Activated CD4-positive, alpha-beta T cell treated with anti-CD3 and anti-CD28 coated beads, Interleukin-10, Interleukin-2, amounts not matched to agents 100 ng/mL and 50 ng/mL, durations not matched to agents 16 hours and 8 hours (primary cell): ENCODE measurements at places on chromosomes 6 and 20.

DNA sequence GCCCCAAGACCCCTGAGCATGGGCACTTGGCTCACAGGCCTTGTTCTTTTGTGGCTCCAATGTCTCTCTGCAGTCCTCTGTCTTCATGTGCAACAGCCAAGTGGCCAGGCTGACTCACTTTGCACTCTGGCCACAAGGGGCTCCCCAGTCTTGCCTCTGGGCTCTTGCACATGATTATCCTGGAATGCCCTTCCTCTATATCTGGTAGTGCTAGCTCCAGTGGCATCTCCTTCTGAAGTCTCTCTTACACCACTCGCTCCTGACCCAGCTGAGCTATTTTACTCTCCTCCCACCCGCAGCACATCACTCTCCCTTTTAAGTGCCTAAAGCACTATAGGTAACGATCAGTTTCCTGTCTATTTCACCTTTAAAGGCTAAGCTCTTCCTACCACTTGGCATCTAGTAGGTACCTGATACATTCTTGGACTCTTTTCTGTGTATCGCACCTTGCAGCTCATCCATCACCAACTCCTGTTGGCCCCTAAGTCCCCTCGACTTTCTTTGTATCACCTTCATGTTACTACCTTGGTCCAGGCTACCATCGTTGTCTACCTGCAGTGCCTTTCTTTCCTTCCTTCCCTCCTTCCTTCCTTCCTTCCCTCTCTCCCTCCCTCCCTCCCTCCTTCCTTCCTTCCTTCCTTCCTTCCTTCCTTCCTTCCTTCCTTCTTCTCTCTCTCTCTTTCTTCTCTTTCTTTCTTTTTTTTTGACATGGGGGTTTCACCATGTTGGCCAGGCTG is 211.9 kb upstream of the RNF24 start:
- no peak for DNase-seq

DNA sequence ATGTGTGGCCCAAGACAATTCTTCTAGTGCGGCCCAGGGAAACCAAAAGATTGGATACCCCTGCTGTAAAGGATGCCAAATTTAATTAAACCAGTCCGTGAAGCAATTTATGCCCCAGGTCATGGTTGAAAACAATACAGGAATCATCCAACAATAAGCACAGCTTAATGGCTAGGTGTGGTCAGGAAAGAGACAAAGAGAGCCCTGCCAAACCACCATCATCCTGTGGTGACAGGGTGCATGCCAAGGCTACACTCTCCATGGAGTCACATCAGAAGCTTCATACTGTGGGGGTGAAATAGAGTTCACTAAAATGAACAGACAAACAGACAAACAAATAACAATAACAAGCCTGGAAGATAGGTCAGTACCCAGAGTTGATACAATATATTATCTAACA is 62.7 kb downstream of the DZANK1 start:
- DNase-seq, result no peak

DNA sequence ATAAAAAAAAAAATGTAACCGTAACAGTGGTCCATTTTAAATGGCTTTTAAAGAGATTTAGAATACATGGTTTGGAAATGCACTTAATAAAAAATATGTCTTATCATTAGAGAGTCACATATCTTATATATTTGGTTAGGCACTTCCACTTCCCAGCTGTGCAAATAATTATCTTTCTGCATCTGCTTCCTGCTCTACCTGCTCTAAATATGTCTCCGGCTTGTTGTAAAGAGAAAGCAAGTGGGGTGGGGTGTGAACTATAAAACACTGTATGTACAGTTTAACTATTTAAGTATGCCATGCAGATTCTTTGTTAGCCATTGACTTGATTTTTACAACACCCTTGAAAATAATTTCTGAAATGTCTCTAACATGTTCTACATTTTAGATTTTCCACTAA is 106.3 kb downstream of the NKAIN2 start:
- DNase-seq, result no peak

GRCh38 chr6:87482366-87482765 is 9.6 kb downstream of the SLC35A1 start:
- no peak for DNase-seq

GRCh38 chr20:43565758-43566104 is 6.9 kb downstream of the SGK2 start:
- no peak for DNase-seq

GRCh38 chr6:68711386-68712000 is 76.4 kb downstream of the ADGRB3 start:
- no peak for DNase-seq

GRCh38 chr6:49579649-49580048 is 29.2 kb downstream of the C6orf141 start:
- no peak for DNase-seq

DNA sequence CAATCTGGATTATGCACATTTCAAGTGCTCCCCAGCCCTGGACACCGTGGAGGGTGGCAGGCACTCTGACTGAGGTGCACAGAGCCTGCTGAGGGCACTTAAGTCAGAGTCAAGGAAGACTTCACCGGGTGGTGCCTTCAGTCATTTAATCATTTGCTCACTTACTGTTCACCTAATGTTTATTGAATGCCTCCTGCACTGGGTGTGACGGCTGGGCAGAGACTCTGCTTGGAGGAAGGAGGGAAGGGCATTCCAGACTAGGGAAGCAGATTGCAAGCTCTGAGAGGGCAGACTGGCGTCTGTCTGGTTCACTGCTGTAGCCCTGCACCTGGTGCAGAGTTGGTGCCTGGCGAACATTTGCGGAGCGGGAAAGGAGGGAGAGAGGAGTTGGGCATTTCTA is 54.2 kb upstream of the FAM83D start:
- no peak for DNase-seq

GRCh38 chr20:5484926-5485325 is 168.2 kb upstream of the PROKR2 start:
- no peak for DNase-seq

GRCh38 chr20:38052870-38053269 is 19.3 kb downstream of the RPRD1B start:
- no peak for DNase-seq

- DNase-seq, result no peak
Observed at GRCh38 chr6:120278689-120279396, 929.3 kb upstream of the MAN1A1 start.

- DNase-seq, result no peak
Observed at GRCh38 chr6:149425224-149425623, 25.2 kb downstream of the SUMO4 start.

GRCh38 chr6:136614350-136614749 is 64.1 kb upstream of the MAP7 start:
- DNase-seq, result no peak

DNA sequence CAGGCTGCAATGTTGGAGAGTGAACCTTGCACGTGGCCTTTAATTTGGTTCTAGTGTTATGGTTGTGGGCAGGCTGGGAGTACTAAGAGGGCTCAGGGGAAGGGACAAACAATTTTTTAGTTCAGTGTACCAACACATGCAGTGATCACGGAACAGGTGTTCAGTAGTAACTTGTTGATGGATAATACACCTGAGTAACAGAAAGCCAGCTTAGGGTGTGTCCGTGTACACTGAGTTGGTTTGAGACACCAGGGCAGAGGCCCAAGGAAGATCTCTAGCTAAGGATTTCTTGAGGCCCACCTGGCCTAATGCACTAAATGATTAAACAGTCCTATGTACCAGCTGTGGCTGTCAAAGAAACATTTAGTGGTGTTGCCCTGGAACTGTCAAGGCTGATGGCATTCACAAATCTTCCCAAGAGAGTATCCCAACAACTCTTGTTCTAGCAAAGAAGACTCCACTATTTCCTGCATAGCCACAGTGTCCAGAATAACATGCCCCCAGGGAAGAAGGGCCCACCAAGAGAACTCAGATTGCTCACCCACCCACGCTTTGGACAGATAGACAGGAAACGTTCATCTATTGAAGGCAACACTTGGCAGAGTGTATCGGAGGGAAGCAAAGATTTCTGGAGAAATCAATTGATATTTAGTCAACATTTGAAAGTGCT is 60.0 kb downstream of the CD83 start:
- DNase-seq, result no peak

DNA sequence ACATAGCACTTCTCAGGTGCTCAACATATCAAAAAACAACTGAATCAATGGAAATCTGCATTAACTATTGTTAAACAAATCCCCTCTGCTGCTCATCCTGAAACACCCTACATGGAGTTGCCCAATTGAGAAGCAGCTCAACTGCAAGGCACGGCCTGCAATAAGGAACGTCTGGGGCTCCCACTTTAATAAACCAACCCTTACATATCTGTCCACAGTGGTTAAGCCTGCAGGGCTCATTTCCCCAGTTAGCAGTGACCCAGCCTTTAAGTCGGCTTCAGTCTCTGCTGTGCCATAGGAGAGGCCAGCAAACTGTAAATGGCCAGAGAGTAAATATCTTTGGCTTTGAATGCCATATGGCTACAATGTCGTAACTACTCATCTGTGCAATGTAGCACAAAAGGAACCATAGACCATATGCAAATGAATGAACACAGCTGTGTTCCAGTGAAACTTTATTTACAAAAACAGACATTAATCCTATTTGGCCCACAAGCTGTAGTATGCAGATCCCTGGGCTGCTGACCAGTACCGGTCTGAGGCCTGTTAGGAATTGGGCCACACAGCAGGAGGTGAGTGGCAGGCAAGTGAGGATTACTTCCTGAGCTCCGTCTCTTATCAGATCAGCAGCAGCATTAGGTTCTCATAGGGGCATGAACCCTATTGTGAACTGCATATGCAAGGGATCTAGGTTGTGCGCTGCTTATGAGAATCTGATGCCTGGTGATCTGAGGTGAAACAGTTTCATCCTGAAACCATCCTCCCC is 522.7 kb upstream of the CDH4 start:
- no peak for DNase-seq

DNA sequence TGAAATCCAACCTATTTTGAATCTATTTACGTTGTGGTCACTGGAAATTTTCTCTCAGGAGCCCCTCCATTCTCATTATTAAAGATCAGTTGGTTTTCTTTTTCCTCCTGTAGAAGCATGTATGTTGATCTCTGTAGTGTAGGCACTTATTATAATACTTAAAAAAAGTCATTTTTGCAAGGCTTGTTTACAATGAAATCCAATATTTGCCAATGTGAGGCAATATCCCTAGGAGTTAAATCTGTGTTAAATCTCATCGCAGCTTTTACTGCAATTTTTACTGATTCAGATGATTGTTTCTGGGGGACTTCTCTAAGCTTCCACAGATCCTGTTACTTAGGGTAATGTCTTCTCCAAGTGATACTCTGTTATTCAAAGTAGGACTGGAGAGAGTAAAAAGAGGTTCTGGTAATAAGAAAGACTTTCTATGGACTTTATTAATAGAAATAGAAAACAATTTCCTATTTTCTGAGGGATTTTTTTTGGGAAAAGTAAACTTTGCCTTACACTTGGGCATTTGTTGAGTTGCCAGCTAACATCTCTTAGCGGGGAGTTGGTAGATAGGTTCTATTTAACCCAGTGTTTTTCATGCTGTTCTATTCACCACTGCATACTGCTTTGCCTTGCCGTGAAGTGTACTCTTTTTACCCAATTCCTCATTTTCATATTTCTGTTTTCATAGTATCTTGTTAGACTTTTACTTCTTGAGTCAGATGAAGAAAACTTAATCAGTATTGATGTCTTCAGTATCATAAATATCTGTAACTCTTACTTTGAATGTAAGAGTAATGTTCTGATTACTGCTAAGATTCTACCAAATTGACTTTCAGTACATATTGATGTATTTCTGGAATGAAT is 48.6 kb downstream of the CDKAL1 start:
- peak; percentile 57 for DNase-seq

GRCh38 chr6:113856375-113856624 is 845 bp upstream of the MARCKS start:
- no peak for DNase-seq
